ENCODE measurements at places on chromosomes 11 and 22.

- no peak for DNase-seq
Observed at GRCh38 chr11:117316197-117316961, at the start of gene BACE1. TSS of gene BACE1 (minus strand) at chr11:117316256. CDS start at chr11:117315795, 461 bp downstream.

- DNase-seq: no peak
Observed at GRCh38 chr11:126024123-126024522, 38.5 kb downstream of the CDON start.

- DNase-seq: no peak
Observed at GRCh38 chr22:38193580-38193979, 8.2 kb upstream of the MAFF start.

DNA sequence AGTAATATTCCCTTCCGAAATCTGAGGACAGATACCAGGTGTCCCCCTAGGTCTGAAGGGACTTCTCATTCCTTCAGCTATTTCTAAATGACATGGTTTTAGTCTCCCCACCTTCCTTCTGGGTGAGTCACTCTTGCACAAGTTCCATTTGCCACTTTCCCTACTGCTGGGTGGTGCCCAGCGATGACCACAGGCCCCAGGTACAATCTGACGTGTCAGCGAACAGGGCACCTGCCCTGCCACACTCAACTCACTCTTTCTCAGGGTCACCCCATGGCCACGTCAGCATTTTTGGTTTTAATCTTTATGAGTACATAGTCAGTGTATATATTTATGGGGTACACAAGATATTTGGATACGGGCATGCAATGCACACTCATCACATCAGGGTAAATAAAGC lies 17.2 kb downstream of the POU2AF1 start:
- DNase-seq: no peak

DNA sequence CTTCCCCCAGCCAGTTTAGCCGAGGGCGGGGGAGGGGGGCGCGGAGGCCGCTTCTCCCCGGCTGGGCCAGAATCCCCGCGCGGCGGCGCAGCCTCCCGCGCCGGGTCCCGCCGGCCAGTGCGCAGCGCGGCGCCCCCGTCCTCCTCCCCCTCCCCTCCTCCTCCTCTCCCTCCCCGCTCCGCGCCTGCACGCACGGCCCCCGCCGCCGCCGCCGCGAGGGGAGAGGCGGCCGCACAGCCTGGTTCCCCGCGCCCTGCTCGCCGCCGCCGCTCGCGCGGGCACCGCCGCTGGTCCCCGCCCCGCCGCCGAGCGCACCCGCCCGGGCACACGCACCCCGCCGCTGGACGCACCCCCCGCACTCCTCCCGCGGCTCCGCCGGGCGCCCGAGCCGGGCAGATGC lies at the start of gene FLRT1:
Gene FLRT1, plus strand, starts transcription at position 356 of the 400 bp plus-strand sequence. CDS start 80,337 bp downstream, outside the sequence.
- DNase-seq: no peak

DNA sequence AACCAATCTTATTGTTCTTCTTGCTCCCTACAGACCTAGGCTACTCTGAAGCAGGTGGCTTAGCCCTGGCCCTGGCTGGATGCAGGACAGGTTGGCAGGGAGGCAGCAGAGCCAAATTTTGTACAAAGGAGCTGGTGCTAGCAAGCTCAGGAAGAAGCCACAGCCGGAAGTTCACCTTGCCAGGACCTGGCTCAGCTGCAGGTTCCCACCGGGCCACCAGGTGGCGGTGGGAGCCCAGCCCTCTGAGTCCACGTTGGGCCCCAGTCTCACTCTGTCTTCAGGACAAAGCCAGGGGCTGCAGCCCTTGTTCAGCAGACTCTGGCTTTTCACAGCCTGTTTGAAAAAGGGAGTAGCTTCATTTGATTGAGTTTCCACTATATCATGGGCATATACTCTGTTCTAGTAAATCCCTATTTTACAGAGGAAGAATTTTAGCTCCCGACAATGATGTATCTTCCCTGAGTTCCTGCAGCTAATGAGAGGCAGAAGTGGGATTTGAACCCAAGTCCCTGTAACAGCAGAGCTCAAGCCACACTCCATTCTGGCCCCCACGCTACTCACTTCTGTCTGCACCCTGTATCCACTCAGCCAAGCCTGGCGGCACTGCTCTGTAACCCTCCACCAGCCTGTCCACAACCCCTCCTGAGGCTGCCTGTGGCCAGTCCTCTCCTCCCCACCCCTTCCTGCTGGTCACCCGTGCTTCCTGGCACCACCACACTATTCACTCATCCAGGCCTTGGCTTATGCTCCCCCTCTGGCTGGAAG lies 3.3 kb downstream of the TKFC start:
- DNase-seq: peak; percentile 93

GRCh38 chr11:12123273-12123672 lies 12.9 kb downstream of the MICAL2 start:
- DNase-seq: no peak

GRCh38 chr11:10080138-10080537 lies 213.9 kb downstream of the SBF2 start:
- no peak for DNase-seq

DNA sequence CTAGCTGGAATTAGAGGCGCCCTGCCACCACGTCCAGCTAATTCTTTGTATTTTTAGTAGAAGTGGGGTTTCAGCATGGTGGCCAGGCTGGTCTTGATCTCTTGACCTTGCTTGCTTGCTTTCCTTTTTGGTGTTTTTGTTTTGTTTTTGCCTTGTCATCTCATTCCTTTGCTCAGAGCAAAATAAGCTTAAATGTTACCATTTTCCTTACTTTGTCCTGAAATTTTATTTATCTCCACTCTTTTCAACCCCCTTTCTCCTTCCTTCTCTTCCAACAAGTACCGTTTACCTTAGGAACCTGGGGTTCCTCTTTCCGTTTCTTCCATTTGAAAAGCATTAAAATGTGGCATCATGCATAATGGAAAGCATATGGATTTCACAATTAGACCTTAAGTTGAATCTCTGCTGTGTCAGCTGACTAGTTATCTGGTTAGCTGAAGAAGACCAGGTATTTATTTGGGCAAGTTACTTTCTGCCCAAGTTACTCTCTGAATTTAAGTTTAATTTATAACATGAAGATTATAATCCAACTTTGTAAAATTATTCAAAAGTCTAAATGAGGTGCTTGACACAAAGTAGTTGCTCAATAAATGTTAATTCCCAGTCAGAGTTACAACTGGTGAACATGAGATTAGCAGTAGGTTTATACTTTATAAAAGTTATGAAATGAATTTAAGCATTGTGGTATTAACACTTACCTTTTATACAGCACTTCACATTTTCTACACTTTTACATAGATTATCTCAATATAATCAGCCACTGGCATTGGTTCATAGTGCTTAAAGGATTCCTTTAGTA lies 69.7 kb downstream of the PRMT3 start:
- no peak for DNase-seq

DNA sequence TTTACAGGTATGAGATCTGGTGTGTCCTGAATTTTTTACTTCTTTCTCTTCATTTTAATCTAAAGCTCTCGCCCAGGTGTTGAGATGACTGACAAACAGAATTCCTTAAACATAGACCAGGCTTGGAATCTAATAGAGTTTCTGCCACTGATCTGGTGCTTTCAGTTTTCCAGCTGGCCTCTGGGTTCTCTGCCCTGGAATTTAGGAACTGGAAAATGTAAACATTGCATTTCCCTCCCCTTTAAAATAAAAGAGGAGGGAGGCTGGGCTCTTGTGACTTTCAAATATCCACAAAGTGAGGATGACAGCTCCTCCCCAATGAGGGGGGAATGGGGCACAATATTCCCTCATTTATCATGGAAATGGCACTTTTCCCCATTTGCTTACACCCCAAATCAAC lies 5.0 kb downstream of the PAMR1 start:
- no peak for DNase-seq

DNA sequence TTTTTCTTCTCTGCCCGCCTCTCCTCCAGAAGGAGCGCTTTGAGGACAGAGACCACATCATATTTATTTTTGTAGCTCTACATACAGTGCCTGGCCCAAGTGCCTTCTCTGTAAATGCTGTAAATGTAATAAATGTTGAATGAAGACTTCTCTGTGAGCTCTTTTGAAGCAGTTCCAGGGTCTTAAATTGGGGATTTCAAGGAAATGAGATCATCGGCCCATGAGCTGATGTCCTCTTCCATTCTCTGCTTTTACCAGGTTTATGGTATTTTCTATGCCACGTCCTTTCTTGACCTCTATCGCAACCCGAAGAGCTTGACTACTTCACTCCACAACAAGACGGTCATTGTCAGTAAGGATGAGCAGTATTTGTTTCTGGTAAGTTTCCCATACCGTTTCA lies 165.7 kb upstream of the SORL1-AS1 start:
- DNase-seq: no peak

DNA sequence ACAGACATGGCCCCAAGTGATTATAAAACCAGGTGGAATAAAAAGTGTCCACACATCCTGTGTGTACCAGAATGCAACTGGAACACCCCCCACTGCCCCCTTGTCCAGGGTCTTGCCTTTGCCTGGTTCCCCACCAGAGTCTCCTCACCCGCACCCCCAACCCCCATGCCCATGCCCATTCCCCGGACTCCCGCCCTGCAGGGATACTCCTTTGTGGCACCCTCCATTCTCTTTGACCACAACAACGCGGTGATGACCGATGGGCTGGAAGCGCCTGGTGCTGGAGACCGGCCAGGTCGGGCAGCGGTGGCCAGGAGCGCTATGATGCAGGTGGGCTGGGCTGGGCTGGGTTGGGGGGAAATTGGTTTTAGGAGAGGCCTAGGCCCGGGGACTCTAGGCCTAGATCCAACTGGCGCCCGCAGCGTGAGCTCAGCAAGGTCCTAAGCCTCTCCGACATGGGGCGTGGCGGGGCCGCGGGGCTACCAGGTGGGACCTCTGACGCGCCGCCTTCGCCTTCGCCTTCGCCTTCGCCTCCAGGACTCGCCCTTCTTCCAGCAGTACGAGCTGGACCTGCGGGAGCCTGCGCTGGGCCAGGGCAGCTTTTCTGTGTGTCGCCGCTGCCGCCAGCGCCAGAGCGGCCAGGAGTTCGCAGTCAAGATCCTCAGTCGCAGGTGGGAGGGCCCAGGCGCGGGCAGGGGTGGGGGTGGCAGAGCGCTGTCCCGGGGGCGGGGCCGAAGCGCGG lies 9.1 kb downstream of the RPS6KA4 start:
- no peak for DNase-seq

GRCh38 chr22:20249797-20250354 lies 18.2 kb downstream of the RTN4R start:
- DNase-seq: no peak

DNA sequence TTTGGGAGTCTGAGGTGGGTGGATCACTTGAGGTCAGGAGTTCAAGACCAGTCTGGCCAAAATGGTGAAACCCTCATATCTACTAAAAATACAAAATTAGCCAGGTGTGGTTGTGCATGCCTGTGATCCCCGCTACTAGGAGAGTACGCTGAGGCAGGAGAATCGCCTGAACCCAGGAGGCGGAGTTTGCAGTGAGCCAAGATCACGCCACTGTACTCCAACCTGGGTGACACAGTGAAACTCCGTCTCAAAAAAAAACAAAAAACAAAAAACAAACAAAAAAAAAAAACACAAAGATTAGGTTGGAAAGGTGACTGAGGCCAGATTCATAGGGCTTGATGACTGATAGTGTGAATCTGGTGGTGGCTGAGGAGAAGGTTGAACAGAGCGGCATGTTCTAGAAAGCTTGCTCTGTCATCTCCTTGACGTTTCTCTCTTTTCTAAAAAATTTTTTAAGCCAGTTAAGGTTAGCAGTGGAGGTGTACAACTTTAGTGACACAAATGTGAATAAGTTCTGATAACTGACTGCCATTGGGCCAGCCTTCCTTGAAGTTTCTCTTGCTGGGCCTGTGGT lies 40.9 kb downstream of the TXN2 start:
- DNase-seq: no peak

- DNase-seq: no peak
Observed at GRCh38 chr11:27553186-27553585, 46.6 kb upstream of the LIN7C start.

GRCh38 chr22:32628628-32629572 lies 154.3 kb downstream of the FBXO7 start:
- no peak for DNase-seq

DNA sequence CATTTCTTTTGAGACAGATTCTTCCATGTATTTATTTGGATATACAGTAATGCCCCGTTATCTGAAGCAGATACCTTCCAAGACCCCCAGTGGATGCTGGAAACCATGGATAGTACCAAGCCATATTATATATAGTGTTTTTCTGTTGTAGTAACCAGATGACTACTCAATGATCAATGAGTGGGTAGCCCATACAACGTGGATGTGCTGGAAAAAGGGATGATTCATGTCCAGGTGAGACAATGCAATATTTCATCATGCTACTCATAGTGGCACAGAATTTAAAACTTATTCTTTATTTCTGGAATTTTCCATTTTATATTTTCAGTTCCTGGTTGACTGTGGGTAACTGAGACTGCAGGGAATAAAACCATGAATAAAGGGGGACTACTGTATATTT lies 427.5 kb downstream of the METTL15 start:
- DNase-seq: no peak

DNA sequence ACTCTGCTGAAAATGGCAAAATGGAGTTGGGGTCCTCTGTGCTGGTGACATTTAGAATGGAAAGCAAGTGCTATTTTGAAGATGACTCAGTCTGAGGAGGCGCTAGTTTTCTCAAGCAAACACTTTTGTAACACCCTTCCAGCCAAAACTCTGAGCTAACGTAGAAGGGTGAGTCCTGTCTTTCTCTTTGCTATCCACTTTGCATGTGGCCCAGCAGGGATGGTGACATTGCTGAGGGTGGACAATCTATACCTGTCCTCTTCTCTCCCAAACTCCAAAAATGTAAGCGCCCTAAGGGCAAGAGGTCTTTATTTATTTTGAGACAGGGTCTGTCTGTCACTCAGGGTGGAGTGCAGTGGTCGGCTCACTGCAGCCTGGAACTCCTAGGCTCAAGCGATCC lies 3.6 kb upstream of the KAT5 start:
- no peak for DNase-seq

GRCh38 chr22:46424496-46424895 lies 89.0 kb downstream of the TRMU start:
- no peak for DNase-seq

DNA sequence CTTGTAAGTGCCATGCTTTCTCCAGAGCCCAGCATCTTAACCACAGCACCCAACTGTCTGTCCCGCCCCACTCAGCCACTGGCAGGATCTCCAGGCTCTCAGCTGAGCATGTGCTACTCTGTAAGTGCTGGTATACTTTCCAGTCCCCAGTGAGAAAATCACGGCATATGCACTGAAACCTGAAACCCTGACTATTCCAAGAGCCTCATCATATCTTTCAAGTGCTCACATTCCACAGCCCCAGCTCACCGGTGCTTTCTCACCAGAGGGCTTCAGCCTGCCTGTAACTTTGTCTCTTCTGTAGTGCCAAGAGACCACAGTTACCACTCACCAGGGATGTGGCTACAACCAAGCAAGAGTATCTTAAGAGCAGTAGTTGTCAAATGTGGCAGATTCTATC lies 24.4 kb upstream of the PAMR1 start:
- no peak for DNase-seq

- DNase-seq: no peak
Observed at GRCh38 chr11:65055538-65055937, 2.8 kb downstream of the NAALADL1 start.

Data from GM12891 (cell line).